ENCODE measurements at places on chromosomes 7 and 10.

DNA sequence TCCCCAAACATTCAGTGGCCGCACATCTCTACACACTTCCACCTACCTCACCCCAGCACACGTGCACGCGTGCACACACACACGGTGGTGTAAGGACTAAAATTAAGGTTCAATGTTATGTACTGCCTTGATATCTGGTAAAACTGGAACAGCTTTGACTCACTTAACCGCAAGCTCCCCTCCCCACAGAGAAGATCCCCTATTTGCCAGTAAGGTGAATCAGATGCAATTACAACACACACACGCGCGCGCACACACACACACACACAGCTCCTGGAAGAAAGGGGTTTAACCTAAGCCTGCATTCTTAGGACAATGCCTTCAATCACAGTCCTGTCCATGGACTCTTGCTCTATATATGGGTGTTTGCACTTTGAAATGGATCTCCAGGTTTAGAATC is 25.5 kb upstream of the VPS41 start:
- no peak for DNase-seq

- no peak for DNase-seq
These were observed 2.3 kb upstream of the MIOS start for GRCh38 chr7:7564323-7564780.

DNA sequence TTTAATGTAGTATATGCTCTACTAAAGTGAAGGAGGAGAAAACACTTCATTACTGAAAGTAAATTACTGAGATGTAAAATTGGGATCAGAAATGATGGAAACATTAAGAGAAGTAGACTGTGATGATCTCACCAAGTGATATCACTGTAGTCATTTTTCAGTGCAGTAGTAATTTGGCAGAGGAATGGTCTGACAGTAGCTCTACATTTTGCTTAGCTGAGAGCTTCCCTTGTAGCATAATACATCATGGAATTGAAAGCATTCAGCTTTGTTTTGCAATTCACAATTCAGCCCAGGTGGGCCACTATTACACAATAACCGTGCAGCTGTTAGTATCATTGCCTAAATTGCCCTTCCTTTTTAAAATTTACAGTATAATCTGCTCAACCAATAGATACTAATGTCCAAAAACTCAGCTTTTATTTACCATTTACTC is 19.4 kb upstream of the CABCOCO1 start:
- no peak for DNase-seq

DNA sequence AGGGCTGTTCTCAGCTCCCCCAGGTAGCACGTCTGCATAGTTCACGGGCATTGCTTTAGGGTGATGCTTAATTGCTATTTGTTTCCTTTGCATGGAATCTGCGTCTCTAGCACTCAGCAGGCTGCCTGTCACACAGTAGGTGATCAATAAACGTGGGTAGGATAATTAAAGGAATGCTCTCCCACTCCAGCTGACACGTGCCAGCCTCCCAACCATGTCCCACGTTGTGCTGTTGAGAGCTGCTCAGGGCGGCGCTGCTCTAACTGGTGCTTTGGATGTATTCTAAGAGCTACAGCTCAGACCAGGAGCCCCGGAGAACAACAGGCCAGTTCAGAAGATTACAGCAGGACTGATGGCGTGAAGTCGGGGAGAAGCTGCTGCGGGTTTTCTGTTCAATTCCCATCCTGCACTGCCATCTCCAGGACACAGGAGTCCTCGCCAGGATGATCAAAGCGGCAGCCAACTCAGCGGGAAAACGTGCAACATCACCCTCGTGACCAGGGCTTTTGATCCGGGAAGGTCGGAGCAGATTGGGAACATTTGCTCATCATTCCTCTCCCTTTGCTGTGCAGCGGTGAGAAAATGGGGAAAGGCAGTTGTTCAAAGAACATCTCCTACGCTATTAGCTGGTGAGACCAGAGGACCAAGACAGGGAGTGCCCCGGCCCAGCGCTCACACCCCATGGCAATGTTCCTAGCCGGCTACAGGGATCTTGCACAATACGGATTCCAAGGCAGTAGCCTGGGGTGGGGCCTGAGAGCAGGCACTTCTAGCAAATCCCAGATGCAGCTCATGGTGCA is 50.5 kb upstream of the FOXK1 start:
- no peak for DNase-seq

GRCh38 chr10:29479981-29480954 is 154.5 kb downstream of the SVIL start:
- no peak for DNase-seq

GRCh38 chr7:3243256-3243655 is 57.8 kb upstream of the SDK1 start:
- DNase-seq = no peak

DNA sequence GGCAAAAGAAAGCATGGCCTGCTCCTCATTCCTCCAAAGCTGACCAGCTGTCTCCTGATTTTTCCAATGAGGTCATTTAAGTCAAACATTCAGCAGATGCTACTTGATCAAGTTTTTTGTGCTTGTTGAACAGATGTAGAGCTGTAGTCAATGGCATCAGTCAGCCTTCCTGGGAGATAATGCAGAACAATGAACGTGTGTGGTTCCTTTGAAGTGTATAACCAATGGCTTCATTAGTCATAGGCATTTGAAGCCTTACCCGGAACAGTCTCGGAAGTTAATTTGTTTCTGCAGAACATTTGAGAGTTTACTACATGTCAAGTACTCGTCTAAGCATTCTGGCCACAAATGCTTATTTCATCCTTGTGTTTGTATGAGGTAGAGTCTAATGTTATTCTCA is 227.1 kb downstream of the ADRA2A start:
- no peak for DNase-seq

DNA sequence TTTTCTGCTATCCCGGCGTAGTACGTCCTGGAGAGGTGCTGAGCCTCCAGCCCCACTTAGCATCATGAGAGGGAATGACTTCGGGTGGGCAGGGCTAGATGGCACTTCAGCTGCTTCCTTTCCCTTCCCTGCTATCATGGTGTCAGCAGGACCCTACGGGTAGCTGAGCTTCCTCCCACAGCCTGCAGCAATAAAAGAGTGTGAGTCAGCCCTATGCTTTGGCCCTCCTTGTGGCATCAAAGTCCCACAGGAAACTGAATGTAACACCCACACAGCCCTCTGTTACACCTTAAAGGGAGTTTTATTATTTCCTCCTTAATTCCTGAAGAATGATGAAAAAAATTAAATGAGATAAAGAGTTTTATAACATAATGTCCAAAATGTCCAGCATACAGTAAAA is 458.1 kb downstream of the RPS24 start:
- DNase-seq = no peak

DNA sequence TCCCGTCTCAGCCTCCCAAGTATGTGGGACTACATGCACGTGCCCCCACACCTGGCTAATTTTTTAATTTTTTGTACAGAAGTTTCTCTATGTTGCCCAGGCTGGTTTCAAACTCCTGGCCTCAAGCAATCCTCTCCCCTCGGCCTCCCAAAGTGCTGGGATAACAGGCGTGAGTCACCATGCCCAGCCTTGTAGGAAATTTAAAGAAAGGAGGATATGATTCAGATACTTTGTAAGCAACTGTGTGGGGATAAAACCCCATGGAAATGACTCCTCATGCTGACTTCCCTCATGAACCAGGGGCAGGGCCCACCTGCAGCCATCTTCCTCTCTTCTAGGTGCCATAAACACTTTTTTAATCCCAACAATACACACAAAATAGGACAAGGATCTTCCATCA is 50.2 kb downstream of the APBB1IP start:
- no peak for DNase-seq

DNA sequence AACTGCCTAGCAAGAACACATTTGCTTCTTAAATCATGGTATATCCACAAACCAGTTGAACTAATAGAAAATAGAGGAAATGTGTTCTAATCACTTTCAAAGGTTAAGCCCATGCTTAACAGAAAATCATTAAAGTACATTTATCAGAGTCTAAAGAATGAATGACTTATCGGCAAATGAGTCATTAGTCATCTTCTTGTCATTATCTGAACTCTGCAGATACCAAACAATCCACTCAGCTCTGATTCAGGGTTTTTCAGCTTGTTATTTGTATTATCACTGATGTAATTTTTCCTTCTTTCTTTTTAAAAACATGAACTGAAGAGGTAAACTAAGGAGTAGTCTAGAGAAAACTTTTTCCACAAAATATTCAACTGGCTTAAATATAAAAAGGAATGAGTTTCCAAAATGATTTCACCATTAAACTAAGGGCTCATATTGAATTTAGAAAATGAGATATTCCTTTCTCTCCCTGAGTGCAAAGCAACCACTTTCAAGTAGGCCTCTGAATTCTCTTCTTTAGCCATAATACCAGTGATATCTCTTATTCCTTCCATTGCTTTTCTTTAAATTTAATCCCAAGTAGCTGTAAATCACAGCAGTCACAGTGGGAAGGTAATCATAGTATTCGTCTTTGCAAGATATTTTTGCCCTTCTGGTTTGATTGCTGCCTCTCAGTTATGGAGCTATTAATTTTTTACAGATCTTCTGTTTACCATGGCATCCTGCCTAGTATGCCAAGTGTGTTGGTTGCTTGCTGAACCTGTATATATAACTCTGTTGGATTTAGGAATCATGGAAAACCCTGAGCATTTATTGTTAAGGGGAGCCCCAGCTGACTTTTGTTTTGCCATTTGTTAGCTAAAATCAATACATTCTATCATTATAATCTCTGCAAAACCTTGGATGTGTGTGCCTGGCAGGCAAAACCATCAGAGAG is 125.1 kb downstream of the THSD7A start:
- DNase-seq = no peak

GRCh38 chr10:14879928-14880193 is 1.2 kb downstream of the SUV39H2 start:
- DNase-seq = no peak

GRCh38 chr7:110664803-110665202 is 426.1 kb upstream of the LRRN3 start:
- DNase-seq = no peak

DNA sequence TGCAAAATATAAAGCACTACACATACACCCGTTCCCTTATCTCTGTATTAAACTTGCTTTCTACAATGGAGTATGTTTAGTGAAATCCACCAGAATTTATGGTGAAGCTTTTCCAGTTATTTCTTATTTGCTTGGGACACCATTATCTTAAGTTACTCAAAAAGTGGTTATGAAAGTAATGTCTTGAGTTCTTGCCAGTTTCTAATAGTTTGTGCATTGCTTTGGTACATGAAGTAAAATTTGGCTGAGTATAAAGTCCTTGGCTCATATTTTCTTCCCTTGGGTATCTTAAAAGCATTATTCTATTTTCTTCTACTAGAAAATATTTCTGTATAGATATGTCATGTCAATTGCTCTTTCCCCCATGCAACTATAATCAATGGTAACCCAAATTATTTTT is 85.2 kb downstream of the POLR1F start:
- no peak for DNase-seq

DNA sequence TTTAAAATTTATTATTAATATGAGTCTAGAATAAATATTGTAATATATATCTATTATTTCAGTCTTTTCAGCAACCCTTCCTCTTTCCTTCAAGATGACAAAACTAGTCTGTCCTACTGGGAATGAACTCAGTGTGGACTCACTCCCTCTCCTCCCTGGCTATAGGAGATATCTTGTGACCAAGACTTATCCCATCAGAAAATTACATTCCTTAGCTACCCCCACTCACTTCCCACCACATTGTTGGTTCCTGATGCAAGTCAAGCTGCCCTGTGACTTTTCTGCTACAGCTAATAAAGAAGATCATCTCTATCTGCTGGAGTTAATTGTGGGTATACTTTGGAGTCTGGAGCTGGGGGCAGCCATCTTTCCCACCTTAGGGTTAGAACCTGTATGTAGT is 28.0 kb upstream of the MCU start:
- no peak for DNase-seq

DNA sequence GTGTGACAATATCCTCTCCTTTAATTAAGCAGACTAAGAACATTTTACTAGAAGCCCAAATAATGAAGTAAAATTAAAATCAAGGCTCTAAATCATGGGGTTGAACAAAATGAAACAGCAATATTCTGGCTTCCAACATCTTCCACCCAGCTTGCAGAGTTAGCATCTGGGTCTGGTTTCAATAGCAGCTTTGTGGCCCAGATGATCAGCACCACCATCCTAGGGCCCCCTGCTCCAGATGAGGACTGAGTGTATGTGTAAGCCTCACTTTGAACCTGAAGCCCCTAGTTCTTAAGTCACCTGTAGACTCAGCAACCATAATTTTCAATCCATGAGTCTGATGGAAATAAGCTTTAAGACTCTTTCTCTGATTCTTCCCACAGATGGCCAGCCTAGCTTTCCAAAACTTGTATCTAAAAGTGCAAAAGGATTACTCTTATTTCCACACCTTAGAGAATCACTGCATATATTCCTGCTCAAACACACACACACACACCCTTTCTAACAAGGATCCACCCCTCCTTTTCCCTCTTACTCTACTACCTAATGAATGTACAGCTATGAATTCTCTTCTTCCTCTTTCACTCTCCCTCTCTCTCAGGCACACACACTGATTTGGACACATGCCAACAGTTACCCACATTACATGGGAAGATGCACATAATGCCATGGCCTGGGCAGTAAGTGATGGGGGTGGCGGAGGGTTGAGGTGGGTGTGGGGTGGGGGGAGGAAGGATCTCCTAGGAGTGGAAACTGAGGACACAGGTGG is 3.5 kb downstream of the DENND11 start:
- DNase-seq = no peak

- no peak for DNase-seq
These were observed 32.3 kb upstream of the PRKCQ start for GRCh38 chr10:6612371-6612770.

DNA sequence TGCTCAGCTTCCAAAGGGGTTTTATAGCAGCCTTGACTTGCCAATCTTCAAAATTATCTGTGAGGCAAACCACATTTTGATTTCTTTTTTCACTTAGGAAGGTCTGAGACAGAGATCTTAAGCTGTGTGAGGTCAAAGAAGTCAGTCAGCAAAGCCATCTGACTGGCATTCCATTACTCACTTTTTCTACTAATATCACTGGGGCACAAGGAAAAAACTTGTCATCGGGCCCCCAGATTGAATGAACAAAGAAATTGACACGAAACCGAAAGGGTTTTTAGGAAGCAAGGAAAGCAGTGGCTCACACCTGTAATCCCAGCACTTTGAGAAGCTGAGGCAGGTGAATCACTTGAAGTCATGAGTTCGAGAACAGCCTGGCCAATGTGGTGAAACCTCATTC is 78.5 kb upstream of the FRMD4A start:
- no peak for DNase-seq

- DNase-seq = no peak
These were observed 7.7 kb upstream of the COMTD1 start for GRCh38 chr10:75243426-75243825.

DNA sequence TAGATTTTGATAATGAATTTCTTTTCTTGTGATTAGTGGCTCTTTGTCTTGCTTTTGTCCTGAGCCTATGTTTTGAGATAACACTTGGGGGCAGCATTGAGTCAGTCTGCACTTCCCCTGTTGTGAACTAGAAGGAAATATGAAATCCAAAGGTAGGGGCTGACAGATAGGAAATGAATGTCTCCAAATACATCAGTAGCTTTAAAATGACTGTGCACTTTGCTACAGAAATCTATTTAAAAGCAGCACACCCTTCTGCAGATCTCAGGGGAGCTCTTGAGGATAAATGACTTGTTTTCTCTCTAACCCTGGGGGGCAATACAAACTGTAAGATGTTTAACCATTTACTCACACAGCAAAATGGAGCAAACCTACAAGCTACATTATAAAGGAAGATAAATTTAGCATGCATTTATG is 176.0 kb upstream of the MYO3A start:
- DNase-seq = no peak
